Stimulated activated CD4-positive, alpha-beta T cell treated with anti-CD3 and anti-CD28 coated beads, Interleukin-4, amount 100 ng/mL, for 4 hours (primary cell): ENCODE measurements at places on chromosomes 16 and 17.

DNA sequence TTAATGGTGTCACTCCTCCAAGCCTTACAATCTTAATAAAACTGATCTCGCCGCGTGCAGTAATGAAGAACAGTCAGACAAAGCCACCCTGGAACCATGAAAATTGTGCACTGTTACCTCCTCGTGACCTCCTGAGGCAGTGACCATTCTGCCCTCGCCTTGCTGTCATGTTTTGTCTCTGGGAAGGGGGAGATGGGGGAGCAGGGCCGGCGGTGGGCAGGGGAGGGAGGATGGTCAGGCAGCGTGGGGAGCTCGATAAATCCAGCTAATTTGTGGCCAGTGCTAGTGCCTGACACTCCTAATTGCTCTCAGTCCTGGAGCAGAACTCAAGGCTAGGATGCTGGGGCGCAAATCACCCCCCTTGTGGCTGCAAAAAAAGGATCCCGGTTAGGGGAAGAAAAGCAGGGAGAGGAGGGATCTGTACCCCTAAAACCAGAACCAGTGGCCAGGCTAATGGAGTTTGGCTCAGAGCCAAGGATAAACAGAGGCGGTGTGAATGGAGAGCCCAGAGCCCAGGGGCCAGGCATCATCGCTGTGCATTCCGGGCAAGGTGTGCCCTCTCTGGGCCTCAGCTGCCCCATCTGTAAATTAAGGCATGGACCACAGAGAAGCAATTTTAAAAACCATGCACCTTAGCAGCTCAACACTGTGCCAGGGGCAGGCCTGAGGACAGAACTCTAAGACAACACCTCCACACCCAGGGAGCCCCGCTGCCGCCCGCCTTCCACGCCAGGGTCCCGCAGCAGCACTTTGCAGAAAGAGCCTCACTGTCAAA is 113.3 kb downstream of the ZNF423 start:
- no peak for DNase-seq

- no peak for DNase-seq
These were observed 103.3 kb downstream of the SLC39A11 start for GRCh38 chr17:72989074-72989610.

- DNase-seq = no peak
These were observed 17.4 kb upstream of the NGFR start for GRCh38 chr17:49477709-49478108.

DNA sequence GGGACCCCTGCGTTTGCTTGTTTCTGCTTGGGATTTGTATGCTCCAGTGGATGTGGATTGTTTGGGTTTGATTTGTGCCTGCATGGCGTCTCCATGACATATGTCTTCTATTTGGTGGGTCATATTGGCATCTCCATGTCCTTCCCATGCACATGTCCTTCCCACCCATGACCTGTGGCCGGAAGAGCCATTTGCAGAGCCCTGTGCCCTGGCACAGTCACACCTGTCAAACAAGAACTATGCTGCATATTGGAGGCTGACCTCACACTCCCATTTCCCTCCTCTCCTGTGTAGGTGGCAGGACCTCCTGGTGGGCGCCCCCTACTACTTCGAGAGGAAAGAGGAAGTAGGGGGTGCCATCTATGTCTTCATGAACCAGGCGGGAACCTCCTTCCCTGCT is 15.8 kb downstream of the ITGA3 start:
- no peak for DNase-seq

GRCh38 chr17:39231591-39232551 is 6.1 kb upstream of the STAC2 start:
- peak; percentile 53 for DNase-seq

- no peak for DNase-seq
These were observed 49.7 kb downstream of the KATNIP start for GRCh38 chr16:27599606-27600005.

- no peak for DNase-seq
These were observed 22.9 kb downstream of the CDIP1 start for GRCh38 chr16:4515611-4516233.

- DNase-seq = no peak
These were observed 37.1 kb upstream of the ADCY7 start for GRCh38 chr16:50229149-50229726.

GRCh38 chr17:19752216-19753050 is 4.3 kb upstream of the ALDH3A1 start:
- no peak for DNase-seq

- DNase-seq = no peak
These were observed 8.9 kb downstream of the CA10 start for GRCh38 chr17:52149626-52150025.

GRCh38 chr17:29005936-29006511 is at the start of gene SEZ6:
TSS of gene SEZ6 (minus strand) at chr17:29006033. CDS start at chr17:29005869, 164 bp downstream.
- DNase-seq = peak; percentile 43

DNA sequence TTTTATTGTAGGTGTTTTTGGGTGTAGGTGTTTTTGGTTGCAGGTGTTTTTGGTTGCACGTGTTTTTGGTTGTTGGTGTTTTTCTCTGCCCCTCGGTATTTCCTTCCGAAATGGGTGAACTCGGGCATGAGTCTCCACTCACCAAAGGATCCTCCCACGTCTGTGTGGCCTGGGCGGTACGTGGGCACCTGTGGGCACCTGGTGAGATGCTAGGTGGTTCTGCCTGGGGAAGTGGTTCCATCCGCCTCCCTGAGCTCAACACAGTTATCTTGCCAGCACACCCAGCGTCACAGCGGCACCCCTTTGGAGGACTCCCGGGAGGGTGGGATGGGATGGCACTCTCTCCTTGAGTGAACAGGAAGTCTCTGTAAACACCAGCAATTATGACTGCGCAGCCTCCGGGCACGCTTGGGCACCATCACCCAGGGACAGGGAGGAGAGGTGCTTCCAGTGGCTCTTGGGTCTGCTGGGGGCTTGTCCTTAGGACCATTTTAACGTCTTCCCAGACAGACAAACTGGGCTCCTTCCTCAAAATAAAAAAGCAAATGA is 29.8 kb downstream of the COX4I1 start:
- DNase-seq = no peak

- DNase-seq = no peak
These were observed at the start of gene CHRNB1 for GRCh38 chr17:7444682-7445618. TSS of gene CHRNB1 (plus strand) at chr17:7445061. CDS start at chr17:7445128, 67 bp downstream.

GRCh38 chr17:73155410-73156165 is 9.2 kb upstream of the SSTR2 start:
- no peak for DNase-seq

- no peak for DNase-seq
These were observed 20.7 kb downstream of the SGSM2 start for GRCh38 chr17:2357931-2358434.

GRCh38 chr16:8847623-8848022 is 21.2 kb downstream of the CARHSP1 start:
- no peak for DNase-seq
